ENCODE measurements at places on chromosomes 4 and X.

DNA sequence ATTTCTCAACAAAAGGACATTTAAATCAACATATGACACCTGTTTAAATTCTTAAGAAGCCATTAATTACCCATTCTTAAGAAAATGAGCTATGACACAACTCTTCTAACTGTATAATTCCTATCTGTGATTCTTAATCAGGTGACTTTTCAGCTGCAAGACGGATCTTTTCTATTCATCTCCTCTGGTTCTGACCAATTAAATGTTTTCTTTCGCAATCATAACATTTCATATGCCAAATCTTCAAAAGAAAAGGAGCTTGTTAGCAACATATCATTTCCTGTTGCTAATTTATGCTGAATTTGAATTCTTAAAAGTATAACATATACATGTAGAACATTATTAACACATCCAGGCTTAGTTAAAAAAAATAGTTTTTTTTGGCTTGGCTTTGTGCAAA is 62.5 kb downstream of the SEL1L3 start:
- no peak for DNase-seq

GRCh38 chr4:85955620-85956292 is 404.1 kb downstream of the MAPK10 start:
- no peak for DNase-seq

DNA sequence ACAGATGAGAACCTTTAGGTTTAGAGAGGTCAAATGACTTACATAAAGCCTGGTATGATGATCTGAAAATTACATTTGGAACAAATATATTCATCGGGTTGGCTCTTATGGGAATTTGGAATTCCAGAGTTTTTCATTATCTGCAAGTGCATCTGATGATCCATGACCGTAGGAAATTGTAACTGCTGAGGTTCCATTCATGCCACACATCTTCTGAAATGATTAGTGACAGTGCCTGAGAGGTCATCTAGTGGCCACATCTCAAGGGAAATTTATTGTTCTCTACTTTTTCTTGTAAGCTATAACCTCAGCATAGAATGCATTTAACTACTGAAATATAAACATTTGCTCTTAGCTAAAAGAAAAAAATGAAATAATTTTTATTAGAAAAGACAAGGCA is 105.8 kb upstream of the NWD2 start:
- DNase-seq, result no peak

DNA sequence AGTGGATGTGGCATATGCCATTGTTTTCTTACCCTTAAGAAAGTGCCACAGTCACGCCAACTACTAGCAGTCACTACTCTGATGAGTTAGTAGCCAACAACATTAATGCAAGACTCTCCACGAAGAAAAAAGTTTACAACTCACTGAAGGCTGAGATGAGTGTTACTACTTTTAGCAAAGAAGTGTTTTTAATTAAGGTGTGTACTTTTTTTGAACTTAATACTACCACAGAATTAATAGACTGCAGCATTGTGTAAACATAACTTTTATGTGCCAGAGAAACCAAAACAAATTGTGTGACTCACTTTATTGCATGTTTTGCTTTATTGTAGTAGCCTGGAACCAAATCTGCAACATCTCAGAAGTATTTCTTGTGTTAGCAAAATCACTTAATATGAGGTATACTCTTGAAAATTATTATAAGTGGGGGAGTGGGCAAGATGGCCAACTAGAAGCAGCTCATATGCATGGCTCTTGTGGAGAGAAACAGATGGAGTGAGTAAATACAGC is 2.2 kb upstream of the UGT2B4 start:
- DNase-seq, result no peak

DNA sequence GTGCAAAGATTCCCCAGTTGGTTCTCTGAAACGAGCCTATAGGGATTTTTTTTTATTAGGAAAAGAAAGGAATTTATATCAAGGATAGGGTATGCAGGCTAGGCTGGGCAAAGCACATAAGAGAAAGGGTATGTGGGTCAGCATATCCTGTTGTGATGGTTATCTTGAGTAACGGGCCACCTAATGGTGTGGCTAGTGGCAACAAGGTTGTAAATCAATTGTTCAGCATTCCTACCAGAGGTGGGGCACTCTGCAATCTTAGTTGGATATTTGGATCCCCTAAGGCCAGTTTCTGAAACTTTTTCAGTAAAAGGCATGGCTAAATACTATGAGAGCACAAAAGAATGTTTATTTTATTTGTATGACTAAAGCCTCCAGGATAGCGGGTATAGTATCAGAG is 42.7 kb downstream of the DCAF12L1 start:
- no peak for DNase-seq

DNA sequence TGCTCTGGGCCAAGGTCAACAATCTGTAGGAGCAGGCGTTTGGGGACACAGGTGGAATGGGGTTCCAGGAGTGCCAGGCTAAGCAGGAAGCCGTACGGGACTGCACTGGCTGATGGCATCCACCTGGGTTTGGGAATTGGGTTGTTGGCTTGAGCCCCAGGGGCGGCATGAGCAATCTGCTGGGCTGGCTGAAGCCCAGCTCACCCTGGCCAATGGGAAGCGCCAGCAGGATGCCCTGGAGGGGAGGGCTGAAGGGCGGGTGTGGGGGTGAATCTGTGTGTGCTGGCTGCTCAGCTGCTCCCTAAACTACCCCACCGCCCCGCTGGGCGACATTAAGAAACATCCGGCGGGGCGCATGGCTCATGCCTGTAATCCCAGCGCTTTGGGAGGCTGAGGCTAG is 8.9 kb upstream of the RGS12 start:
- no peak for DNase-seq

- DNase-seq, result no peak
These were observed 79.5 kb upstream of the MBNL3 start for GRCh38 chrX:132568291-132568690.

DNA sequence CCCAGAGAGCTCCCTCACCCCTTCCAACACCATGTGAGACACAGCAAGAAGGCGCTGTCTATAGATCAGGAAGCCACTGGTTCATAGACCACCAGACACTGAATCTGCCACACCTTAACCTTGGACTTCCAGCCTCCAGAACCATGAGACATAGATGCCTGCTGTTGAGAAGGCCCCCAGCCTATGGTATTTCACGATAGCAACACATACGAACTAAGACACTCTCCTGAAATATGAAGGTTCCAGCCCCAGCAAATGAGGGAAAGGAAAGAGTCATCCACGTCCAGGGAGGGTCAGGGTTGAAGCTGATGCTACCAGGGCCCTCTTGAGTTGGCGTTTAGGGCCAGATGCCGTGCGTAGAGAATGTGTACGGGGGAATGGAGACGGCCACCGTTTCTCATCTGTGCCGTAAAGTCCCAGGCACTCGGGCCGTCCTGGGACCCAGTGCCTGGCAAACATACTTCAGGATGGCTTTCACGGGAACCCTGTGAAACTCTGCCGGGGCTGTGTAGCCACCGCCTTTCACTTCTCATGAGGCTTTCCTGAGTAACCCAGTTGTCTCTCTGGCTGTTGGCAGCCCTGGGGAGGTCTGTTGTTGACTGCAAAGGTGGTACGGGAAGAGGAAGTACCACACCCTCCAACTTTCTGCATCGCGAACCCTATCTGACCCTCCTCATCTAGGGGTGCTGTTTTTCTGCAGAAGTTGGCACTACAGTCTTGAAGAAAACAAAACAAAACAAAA is 17.7 kb upstream of the P2RY8 start:
- DNase-seq, result no peak

DNA sequence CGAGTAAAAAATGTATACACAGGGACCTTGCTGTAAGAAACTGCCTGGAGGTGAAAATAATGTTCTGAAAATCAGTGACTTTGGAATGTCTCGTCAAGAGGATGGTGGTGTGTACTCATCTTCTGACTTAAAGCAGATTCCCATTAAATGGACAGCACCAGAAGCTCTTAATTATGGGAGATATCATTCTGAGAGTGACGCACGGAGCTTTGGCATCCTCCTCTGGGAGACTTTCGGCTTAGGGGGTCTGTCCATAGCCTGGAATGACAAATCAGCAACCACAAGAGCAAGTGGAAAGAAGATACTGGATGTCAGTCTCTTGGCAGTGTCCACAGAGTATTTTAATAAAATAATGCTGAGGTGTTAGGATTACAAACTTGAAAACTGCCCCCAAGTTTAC is 129.4 kb downstream of the THOC2 start:
- no peak for DNase-seq

DNA sequence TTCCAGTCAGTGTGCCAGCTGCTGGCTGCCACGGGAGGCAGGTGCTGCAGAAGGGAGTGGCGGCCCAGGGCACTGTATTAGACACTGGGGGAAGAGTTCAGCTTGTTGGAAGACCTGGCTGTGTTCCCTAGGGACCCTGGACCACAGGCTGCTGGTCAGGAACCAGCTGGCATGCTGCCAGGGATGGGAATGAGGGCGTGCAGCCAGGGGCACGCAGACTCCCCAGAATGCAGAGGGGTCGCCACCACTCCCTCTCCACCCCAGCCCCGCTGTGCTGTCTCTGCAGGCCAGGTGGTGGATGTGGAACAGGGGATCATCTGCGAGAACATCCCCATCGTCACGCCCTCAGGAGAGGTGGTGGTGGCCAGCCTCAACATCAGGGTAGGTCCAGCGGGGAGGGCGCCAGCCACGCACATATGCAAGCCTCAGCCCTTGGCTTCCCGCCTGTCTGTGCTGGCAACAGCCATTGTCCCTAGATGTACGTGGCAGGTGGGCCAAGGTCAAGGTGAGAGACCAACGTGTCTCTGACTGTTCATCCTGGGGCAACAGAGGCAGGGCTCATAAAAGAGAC is 12.3 kb downstream of the ABCD1 start:
- no peak for DNase-seq

- no peak for DNase-seq
These were observed 132.9 kb downstream of the CHIC2 start for GRCh38 chr4:53931461-53931961.

GRCh38 chr4:170423137-170423536 is 333.4 kb upstream of the AADAT start:
- DNase-seq, result no peak

DNA sequence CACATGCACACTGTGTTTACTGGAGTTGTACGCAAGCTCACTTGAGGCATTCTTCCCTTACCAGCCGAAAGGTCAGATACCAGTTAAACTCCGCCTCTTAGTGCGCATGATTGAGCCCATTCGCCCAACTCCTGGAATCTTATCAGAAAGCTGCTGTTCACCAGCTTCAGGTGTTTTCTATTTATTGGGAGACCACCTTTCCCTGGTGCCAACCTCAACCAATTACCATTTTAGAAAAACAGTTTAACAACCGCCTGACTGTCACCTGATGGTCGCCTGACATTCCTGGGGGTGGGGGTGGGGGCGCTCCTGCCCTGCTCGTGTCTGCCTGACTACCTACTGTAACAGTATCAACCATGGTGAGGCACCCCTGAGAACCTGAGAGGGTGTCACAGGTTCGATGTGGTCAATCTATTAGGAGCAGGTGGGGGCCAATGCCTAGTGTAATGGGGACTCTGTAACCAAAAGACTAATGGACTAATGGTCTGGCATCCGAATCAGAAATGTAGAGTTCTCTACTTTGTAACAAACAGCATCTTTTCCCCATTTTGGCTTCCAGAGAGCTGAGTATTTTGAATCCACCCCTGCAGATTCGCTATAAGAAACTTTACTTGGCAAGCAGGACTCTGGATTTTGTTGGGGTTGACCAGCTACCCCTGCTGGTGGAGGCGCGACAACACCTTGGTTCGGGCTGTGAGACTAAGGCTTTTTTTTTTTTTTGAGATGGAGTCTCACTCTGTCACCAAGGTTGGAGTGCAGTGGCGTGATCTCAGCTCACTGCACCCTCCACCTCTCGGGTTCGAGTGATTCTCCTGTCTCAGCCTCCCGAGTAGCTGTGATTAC is 58.2 kb upstream of the ZNF157 start:
- peak; percentile 4 for DNase-seq

DNA sequence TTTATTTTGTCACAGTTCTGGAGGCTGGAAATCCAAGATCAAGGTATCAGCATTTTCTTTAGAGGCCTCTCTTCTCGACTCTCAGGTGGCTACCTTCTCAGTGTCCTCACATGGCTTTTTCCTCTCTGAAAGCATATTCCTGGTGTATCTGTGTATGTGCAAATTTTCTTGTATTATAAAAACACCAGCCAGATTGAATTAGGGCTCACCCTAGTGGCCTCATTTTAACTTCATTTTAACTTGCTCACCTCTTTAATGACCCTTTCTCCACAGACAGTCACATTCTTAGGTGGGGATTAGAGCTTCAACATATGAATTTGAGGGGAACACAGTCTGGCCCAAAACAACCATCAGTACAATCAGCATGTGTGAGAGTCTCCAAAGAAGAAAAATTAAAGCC is 542.4 kb upstream of the FAM241A start:
- no peak for DNase-seq

- no peak for DNase-seq
These were observed 1.1 kb upstream of the NXT2 start for GRCh38 chrX:109535578-109535977.

GRCh38 chr4:137651128-137651527 is 118.8 kb upstream of the PCDH18 start:
- no peak for DNase-seq

GRCh38 chrX:10750581-10750980 is 130.2 kb upstream of the MID1 start:
- DNase-seq, result no peak

- DNase-seq, result no peak
These were observed 198.9 kb upstream of the GEMIN8 start for GRCh38 chrX:14228611-14229010.

DNA sequence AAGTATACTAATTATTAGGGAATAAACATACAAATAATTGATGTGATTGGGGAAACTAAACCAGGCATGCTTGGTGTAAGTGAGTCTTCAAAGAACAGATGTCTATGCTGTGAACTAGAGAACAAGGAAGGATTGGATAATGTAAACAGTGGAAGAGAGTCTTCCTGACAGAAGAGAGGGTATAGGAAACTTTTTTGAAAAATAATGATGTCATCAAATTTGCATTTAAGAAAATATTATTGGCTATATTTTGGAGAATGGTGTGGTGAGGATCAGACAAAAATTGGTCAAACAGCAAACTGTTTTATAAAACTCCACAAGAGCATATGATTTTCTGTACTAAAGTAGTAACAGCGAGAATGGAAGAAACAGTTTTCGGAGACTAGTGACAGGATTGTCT is 537.7 kb downstream of the TRAM1L1 start:
- DNase-seq, result no peak

GRCh38 chrX:151687635-151688034 is 7.6 kb upstream of the PRRG3 start:
- no peak for DNase-seq

All from stimulated activated CD8-positive, alpha-beta memory T cell treated with anti-CD3 and anti-CD28 coated beads, Interleukin-4, amount 100 ng/mL, for 4 hours (primary cell).